Stimulated activated CD4-positive, alpha-beta T cell treated with anti-CD3 and anti-CD28 coated beads, Interleukin-1b, Interleukin-23, amount 100 ng/mL, for 48 hours (primary cell): ENCODE measurements at places on chromosomes 4 and X.

DNA sequence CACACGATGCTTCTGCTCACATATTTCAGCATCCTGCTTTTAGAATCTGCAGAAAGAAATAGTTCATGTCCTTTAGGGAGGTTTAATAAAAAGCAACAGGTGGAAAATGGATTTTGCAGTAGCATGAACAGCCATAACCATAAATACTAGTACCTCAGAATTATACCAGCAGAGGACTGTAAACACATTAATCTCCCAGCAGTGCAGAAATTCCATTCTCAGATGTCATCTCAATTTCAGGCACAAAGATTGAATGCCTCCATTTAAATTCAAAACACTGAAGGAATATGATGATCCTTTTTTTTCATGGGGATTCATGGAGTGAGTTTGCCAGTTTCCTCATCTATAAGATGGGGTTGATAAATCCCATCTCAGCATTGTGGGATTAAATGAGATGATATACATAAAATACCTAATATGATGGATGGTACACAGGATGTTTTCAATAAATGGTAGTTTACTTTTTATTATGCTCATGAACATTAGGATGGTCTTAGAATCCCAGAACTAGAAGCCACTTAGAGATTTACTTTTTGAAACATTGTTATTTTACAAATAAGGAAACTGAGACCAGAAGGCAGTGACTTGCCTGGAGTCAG, 566 bp upstream of the LIMCH1 start:
- DNase-seq: no peak

DNA sequence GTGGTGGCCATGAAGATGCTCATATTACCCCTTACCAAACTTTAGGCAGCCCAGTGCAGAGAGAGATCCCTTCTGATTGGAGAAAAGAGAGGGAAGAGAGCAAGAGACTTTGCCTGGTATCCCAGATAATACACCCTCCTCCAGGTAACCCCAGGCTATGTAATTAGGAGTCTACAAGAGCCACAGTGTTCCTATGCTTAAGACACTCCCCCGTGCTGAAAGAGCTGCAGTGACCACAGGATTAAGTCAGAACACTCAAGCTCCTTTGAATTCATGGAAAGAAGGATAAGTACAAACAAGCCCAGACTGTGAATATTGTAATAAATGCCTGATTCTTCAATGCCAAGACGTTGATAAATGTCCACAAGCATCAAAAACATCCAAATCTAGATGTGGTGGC, 41.4 kb downstream of the PABPC4L start:
- DNase-seq: no peak

GRCh38 chr4:77564231-77564630, 41.4 kb upstream of the CXCL13 start:
- DNase-seq: no peak

- no peak for DNase-seq
Observed at GRCh38 chrX:10072786-10073568, 83.8 kb upstream of the CLCN4 start.

GRCh38 chrX:110317061-110317819, 645 bp downstream of the AMMECR1 start:
- DNase-seq: peak; percentile 6

GRCh38 chrX:107704181-107704580, 71.4 kb downstream of the TSC22D3 start:
- DNase-seq: no peak

- DNase-seq: no peak
Observed at GRCh38 chr4:140707325-140707724, 48.9 kb downstream of the TBC1D9 start.
